Vagina (tissue), 2 donors: ENCODE measurements at places on chromosomes 3 and 15.

DNA sequence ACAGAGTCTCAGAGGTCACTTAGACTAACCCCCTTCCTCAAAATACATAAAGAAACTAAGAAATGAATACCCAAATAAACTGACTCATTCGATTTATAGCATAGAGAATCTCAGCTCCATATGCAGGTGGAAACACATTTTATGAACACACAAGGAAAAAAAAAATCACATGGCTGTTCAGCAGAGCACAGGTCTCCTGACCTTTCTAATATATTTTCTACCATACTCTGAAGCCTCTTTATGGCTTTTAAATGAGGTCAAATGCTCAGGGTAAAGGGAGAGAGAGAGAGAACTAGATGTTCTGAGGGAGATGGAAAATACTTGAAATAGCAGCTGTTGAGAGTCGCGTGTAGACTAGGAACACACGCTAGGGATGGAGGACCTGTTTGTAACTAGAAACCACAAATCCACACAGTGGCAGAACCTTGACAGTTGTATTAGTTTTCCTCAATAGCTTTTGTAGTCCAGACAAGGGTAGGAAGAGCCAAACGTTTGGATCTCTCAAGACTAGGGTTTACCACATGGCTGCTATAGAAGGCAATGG lies 165.3 kb downstream of the FMN1 start:
- DNase-seq, result no peak
- H3K4me1 ChIP-seq, result no peaks in the 10 kb centered on the region
- no peaks in the 10 kb centered on the region for H3K27me3 ChIP-seq
- no peaks in the 10 kb centered on the region for H3K36me3 ChIP-seq
- H3K4me3 ChIP-seq, result no peak overlapping the region
- H3K27ac ChIP-seq, result no peak overlapping the region

- H3K27ac ChIP-seq, result no peak overlapping the region
- no peaks in the 10 kb centered on the region for H3K36me3 ChIP-seq
- peaks cover 11% of the 10 kb centered on the region for H3K4me1 ChIP-seq
Observed at GRCh38 chr3:86942206-86942605, 48.7 kb downstream of the VGLL3 start.

DNA sequence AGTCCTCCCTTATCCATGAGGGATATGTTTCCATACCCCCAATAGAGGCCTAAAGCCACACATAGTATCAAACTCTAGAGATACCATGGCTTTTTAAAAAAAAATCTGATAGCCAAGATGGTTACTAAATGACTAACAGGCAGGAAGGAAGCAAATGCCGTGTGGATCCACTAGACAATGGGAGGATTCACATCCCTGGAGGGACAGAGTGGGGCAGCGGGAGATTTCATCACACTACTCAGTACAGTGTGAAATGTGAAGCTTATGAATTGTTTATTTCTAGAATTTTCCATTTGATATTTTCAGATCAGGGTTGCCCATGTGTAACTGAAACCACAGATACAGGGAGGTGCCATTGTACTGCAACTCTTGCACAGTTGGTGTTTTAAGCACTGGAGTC lies 826.6 kb downstream of the SQOR start:
- no peaks in the 10 kb centered on the region for H3K4me1 ChIP-seq
- DNase-seq, result no peak
- no peaks in the 10 kb centered on the region for H3K27me3 ChIP-seq
- H3K27ac ChIP-seq, result no peak overlapping the region

DNA sequence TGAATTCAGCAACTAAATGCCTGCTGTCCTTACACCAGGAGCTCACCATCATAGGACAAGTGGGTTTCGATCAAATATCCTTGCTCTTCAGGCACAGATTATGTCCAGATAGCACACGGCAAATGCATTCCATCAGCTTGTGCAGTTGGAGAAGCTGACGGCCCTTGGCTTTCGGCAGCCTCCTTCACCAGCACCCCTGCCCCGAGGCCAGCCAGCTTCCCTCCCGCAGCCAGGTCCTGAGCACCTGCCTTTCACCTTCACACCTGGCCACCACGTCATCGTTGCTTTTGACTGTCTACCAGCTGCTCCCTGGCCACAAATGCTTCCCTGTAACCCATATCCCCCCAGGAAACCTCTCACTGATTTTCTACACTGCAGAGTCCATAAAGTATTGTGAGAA lies 355.5 kb downstream of the OCA2 start:
- no peaks in the 10 kb centered on the region for H3K27me3 ChIP-seq
- no peak overlapping the region for H3K4me3 ChIP-seq
- DNase-seq, result no peak
- no peak overlapping the region for H3K27ac ChIP-seq
- no peaks in the 10 kb centered on the region for H3K36me3 ChIP-seq

DNA sequence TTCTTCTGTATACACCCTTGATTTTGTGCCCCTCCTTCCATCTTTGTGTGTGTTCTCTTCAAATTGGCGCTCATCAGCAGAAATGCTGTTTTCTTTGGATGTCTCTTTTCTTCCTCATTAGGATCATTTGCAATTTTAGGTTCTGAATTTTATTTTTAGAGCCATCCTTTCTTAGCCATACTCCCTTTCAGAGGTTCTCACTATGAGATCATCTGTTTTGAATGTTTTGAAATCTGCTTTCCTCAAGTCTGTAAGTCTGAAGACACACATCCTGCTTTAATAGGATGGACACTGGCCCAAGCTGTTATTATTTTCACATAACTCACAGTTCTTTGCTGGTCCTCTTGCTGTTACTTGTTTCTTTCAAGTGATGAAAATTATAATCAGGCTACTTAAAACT lies 124.8 kb downstream of the BDH1 start:
- no peaks in the 10 kb centered on the region for H3K27me3 ChIP-seq
- H3K4me3 ChIP-seq, result no peak overlapping the region
- peak overlapping the region; percentile 51 for H3K27ac ChIP-seq
- no peaks in the 10 kb centered on the region for H3K36me3 ChIP-seq
- no peak for DNase-seq
- H3K4me1 ChIP-seq, result peaks cover 28% of the 10 kb centered on the region

DNA sequence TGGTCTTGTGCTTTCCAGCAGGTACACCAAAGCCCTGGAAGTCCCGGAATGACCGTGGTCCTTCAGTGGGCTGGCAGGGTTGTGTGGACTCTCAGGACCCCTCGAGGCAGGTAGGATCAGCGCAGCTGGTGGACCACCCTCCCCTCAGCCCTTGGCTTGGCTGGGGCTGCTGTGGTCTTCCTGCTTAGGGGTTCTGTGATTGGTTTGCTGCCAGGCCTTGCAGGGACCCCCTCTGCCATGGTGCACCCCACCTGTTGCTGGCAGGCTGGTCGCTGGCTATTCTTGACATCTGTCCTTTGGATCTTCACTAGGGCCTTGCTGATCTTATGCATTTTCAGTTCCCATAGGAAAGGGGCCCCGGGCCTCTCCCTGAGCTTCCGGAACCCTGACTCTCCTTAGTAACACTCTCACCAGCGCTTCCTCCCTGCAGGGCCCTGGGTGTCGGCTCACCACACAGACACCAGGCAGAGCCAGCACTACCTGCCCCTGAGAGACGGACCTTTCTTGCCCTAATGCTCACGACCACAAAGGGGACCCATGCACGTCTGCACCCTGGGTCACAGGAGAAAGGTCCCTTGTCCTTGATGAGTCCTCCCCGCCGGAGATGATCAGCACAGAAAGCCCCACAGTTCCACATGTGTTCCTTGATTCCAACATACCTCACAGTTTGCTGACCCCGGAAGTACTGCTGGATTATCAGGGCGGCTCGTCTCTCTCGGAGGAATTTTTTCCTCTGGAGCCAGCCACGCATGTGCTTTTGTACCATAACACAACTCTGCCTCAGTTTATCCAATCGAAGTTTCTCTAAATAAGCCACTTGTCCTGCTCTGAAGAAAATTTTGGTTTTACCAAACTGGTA lies 51.7 kb downstream of the MYO5C start:
- H3K4me3 ChIP-seq, result no peak overlapping the region
- no peak overlapping the region for H3K27ac ChIP-seq
- DNase-seq, result no peak
- H3K4me1 ChIP-seq, result no peaks in the 10 kb centered on the region

GRCh38 chr15:67307156-67307555 lies 52.6 kb downstream of the IQCH start:
- H3K27ac ChIP-seq, result no peak overlapping the region
- no peak for DNase-seq
- H3K36me3 ChIP-seq, result no peaks in the 10 kb centered on the region
- no peaks in the 10 kb centered on the region for H3K27me3 ChIP-seq
- H3K4me3 ChIP-seq, result no peak overlapping the region
- H3K4me1 ChIP-seq, result no peaks in the 10 kb centered on the region

DNA sequence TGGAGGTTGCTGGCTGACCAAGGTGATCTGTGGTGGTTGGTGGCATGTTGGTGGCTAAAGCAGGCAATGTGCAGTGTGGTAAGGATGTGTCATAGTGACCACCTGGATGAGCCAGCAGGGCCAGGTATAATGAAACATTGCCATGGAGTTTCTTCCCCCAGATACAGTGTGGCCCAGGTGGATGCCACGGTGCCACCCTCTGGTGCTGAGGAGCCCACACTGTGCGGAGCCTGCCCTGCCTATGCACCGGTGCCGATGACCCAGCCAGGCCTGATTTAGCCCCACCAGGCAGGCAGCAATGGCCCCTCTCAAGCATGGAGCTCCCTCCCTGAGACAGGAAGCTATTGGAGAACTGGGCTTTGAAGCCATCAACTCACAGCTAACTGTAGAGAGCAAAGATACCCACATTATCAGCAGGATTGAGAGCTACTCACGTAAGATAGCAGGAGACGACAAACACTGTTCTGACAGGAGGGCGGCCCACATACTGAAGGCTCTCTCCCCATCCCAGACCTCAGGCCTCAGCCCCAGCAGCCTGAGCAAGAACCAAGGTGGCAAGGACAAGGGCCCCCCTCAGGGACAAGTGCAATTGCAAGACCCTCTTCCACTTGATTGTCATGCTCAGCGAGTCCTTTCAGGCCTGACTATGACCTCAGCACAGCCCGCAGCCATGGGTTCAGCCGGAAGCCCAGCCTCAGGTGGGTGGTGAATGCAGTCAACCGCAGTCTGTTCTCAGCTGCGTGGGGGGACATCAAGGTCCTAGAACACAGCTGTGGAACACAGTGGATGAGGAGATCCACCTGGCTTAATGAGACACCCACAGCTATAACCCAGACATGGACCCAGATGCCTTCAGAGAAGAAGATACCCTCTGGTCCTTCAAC lies 82.8 kb upstream of the CDV3 start:
- H3K4me1 ChIP-seq, result no peaks in the 10 kb centered on the region
- no peak overlapping the region for H3K4me3 ChIP-seq
- no peaks in the 10 kb centered on the region for H3K27me3 ChIP-seq
- no peaks in the 10 kb centered on the region for H3K36me3 ChIP-seq
- H3K27ac ChIP-seq, result no peak overlapping the region

- no peak for DNase-seq
- H3K27me3 ChIP-seq, result no peaks in the 10 kb centered on the region
- H3K4me1 ChIP-seq, result peaks cover 15% of the 10 kb centered on the region
- H3K4me3 ChIP-seq, result no peak overlapping the region
- H3K27ac ChIP-seq, result no peak overlapping the region
Observed at GRCh38 chr15:98830034-98830634, 177.5 kb downstream of the PGPEP1L start.

- peaks cover 35% of the 10 kb centered on the region for H3K36me3 ChIP-seq
- peaks cover 13% of the 10 kb centered on the region for H3K4me1 ChIP-seq
- H3K27me3 ChIP-seq, result no peaks in the 10 kb centered on the region
- H3K27ac ChIP-seq, result no peak overlapping the region
Observed at GRCh38 chr15:75353604-75354003, 6.8 kb downstream of the NEIL1 start.

DNA sequence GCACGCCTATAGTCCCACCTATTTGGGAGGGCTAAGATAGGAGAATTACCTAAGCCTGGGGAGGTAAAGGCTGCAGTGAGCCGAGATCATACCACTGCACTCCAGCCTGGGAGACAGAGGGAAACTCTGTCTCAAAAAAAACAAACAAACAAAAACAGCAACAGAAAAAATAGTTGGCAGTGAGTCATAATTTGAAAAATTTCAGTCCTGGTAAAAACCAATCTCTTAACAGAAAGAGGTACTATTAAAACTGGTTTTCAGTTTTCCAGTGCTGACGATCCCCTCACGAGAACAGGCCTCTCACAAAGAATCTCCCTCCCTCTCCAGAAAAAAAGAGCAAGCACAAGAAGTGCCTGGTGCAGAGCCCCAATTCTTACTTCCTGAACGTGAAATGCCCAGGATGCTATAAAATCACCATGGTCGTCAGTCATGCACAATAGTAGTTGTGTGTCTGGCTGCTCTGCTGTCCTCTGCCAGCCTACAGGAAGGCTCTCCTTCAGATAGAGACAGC lies 22.8 kb upstream of the MAP4 start:
- peak overlapping the region; percentile 40 for H3K27ac ChIP-seq
- no peaks in the 10 kb centered on the region for H3K36me3 ChIP-seq
- no peak for DNase-seq
- H3K27me3 ChIP-seq, result no peaks in the 10 kb centered on the region
- no peak overlapping the region for H3K4me3 ChIP-seq

DNA sequence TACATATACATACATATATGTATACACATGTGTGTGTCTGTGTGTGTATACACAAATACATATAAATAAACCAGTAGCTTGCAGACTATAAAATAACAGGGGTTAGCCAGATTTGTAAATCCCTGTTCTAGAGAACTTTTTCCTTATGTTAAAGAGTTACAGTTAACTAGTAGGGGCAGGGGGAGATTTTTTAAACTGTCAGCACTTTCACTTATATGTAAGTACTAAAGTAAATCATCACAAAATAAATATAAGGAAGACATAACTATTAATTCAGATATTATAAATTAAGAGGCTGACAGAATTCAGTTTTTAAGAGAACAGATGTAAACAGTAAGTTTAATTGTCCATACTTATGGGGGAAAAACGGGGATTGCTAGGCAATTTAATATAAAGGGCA lies 74.0 kb downstream of the LRRFIP2 start:
- H3K36me3 ChIP-seq, result no peaks in the 10 kb centered on the region
- H3K4me1 ChIP-seq, result no peaks in the 10 kb centered on the region
- no peak overlapping the region for H3K27ac ChIP-seq
- DNase-seq, result no peak

- no peak overlapping the region for H3K27ac ChIP-seq
- no peak overlapping the region for H3K4me3 ChIP-seq
- no peaks in the 10 kb centered on the region for H3K27me3 ChIP-seq
- DNase-seq, result no peak
- H3K36me3 ChIP-seq, result no peaks in the 10 kb centered on the region
Observed at GRCh38 chr3:188507244-188507720, 353.3 kb downstream of the LPP start.

GRCh38 chr3:77530870-77531269 lies 491.0 kb downstream of the ROBO2 start:
- H3K27ac ChIP-seq, result no peak overlapping the region
- H3K27me3 ChIP-seq, result no peaks in the 10 kb centered on the region
- no peak for DNase-seq
- H3K4me3 ChIP-seq, result no peak overlapping the region
- H3K4me1 ChIP-seq, result no peaks in the 10 kb centered on the region

- no peaks in the 10 kb centered on the region for H3K36me3 ChIP-seq
- no peak overlapping the region for H3K27ac ChIP-seq
- H3K4me3 ChIP-seq, result no peak overlapping the region
- no peak for DNase-seq
Observed at GRCh38 chr15:81940467-81941451, 105.1 kb downstream of the MEX3B start.

GRCh38 chr3:66031102-66031698 lies 7.5 kb downstream of the MAGI1 start:
- no peaks in the 10 kb centered on the region for H3K27me3 ChIP-seq
- H3K27ac ChIP-seq, result no peak overlapping the region
- H3K4me1 ChIP-seq, result peaks cover 14% of the 10 kb centered on the region
- no peaks in the 10 kb centered on the region for H3K36me3 ChIP-seq
- DNase-seq, result no peak
